ENCODE measurements at places on chromosomes 2 and 18.

DNA sequence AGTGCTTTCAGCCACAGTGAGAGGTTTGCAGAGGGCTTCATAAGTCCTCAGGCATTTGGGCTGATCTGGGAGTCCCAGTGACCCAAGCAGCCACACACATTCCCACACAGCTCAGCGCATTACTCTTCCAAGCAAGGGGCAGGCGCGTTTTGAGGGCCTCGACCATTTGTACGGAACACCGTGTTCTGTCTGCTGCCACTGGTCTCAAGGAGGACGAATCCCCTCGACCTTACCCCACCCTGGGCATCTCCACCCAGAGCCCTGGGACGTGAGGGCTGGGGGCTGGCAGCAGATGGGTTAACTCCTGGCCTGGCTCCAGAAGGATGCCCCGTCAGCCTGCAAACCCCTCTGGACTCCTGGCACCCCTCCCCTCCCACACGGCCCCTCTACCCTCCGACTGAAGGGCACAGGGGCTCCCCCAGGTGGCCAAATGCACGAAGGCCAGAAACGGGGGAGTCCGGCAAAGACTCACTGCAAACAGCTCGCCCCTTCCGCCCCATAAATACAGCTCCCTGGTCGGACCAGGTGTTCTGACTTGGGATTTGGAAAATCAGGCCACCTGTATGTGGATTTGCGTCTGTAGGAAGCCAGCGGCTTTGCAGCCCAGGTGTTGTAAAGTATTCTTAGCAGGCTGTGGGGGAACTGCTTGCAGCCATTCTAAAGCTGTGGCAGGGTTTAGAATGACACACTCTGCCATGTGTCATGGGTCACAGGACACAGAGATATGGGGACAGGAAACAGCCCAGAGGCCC, 33.6 kb upstream of the PTMA start:
- DNase-seq = peak; percentile 85

GRCh38 chr2:129379411-129379810, 600.1 kb upstream of the RAB6C start:
- no peak for DNase-seq

GRCh38 chr2:188474316-188474715, 182.6 kb downstream of the GULP1 start:
- DNase-seq = no peak

- DNase-seq = no peak
Measured at GRCh38 chr2:36963106-36963505, 3.2 kb downstream of the STRN start.

DNA sequence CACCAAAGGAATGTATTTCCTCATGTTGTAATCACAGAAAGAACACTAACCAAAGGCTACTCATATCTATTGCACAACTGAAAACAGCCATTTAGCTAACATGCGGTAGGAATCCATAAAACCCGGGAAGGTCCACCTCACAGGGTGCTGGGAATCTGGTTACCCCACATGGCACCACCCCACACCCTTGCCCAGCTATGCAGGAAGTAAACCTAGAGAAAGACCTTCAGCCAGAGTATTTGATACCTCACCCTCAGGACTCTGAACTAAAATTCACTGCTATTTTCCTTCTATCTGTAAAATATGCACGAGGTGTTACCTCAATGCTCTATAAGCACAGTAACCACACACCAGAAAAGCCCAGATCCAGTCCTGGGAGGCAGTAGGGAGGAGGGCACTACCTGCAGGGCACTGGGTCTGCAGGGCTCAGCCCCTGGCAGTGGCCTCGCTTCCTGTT, 45.8 kb downstream of the PTPN2 start:
- peak; percentile 59 for DNase-seq

GRCh38 chr2:37020212-37020886, 54.0 kb upstream of the STRN start:
- DNase-seq = no peak

GRCh38 chr2:161761160-161761559, 136.9 kb downstream of the SLC4A10 start:
- no peak for DNase-seq

DNA sequence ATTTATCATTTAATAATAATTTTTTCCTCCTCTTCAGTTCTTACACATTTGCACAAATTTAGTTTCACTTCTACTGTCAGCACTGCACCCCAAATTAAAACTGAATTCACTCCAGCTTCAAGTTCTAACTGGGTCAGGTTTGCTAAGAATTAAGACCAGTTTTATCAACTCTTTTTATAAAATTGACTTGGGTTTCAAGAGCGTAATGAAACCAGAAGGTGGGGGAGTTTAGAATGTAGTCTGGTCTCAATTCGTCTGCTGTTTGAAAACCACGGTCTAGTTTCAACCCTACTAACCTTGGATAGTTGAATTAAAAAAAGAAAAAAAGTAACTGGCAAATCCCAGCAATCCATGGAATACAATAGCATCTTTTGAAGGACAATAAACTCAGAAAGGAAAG, 14.3 kb upstream of the CTLA4 start:
- no peak for DNase-seq

DNA sequence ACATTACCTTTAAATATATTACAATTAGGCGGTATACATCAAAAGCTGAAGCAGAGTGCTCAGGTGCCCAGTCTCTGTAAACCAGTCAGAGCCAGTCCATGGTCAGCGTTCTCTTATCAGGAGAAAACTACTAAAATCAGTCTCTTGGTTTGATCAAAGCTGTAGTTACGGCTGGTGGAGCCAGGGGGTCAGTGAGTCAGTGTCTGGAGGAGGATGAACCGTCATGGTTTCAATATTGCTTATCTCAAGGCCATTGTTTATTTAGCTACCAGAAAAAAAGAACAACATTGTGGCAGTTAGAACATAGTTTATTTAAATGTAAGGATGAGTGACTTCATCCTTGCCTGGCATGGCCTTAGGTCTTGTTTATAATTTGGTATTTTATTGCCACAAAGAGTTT, 71.3 kb upstream of the NYAP2 start:
- DNase-seq = no peak

- no peak for DNase-seq
Measured at GRCh38 chr2:158965641-158966040, 2.8 kb upstream of the TANC1 start.

GRCh38 chr2:241561832-241562231, 3.3 kb downstream of the BOK start:
- DNase-seq = no peak

DNA sequence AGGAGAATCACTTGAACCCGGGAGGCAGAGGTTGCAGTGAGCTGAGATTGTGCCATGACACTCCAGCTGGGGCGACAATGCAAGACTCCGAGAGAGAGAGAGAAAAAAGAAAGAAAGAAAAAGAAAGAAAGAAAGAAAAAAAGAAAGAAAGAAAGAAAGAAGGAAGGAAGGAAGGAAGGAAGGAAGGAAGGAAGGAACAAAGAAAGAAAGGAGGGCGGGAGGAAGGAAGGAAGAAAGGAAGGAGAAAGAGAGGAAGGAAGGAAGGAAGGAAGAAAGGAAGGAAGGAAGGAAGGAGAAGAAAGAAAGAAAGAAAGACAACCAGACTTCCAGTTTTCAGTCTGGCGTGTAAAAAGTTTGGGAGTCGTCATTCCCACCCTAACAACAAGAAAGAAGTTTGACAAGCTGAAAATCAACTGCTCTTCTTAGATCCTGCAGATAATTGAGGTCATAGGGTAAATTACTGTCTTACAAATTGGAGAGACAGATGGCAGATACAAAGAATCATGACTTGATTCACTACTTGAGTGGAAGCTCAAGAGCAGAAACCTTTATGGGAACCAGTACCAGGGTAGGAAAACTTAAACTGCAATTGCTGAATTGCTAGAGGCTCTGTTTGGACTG, 15.1 kb upstream of the CYP27C1 start:
- no peak for DNase-seq

GRCh38 chr2:71830497-71831192, 317.0 kb downstream of the CYP26B1 start:
- no peak for DNase-seq

DNA sequence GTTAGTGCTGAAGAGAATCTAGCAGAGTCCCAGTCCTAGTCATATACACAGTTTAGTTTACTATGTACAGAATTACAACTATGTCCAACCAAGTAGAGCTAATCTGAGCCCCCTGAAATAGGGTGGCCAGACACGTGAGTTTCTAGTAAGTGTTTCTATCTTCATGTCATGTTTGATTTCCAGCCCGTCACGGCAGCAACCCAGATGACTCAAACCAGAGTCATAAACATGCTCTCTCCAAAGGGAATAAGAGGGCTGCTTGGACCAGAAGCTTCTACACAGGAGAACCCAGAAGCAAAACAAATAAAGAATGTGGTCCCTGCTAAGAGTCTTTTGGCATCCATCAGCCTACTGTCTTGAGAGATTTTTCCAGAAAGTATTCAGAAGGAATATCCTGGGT, 64.9 kb upstream of the WIPF1 start:
- DNase-seq = no peak

DNA sequence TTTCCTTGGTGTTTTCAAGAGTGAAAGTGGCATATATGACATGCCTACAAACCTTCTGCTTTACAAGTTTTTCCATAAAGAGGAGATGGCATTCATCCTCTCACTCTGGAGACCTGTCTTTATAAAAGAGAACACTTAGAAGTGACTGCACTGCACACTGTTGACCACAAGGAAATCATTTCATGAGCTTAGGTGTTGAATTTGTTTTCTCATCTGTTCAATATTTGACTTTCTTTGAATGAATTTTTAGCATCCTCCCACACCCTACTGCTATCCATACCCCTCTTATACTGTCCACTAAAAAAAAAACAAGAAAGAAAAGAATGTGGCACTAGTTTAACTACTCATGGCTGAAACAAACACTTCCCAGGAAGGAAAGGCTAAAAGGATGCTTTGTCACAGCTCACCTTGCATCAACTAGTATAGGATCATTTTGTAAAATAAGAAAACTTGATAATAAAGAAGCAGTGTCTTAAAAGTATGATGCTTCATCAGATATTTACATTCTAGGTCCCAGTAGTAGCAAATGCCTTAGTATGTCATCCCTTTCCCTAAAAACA, 83.0 kb downstream of the ACVR1 start:
- DNase-seq = no peak

GRCh38 chr2:130769343-130769907, 14.1 kb downstream of the AMER3 start:
- no peak for DNase-seq

- DNase-seq = peak; percentile 95
Measured at GRCh38 chr18:32049393-32050171, 31.0 kb downstream of the RNF125 start.

- no peak for DNase-seq
Measured at GRCh38 chr2:145919477-145919876, 1399.6 kb upstream of the ZEB2 start.
